ENCODE measurements at places on chromosomes 11 and 22.

DNA sequence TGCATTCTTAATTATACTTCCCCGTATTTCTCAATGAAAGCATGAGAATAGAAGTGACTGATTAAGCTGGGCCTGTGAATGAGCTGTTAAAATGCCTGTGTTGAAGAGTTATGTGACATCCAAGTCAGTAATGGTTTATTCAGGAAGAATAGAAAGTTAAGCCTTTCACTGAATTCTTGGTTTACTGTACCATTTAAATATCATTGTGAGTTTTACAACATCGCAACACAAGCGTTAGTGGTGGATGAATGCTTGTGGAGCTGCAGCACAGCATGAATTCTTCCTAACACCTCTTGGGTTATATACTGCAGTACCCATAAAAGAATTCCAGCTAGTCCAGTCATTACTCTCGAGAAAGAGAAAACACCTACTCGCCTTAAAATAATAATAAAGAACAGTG, 257.8 kb downstream of the JRKL start:
- no peak for DNase-seq

DNA sequence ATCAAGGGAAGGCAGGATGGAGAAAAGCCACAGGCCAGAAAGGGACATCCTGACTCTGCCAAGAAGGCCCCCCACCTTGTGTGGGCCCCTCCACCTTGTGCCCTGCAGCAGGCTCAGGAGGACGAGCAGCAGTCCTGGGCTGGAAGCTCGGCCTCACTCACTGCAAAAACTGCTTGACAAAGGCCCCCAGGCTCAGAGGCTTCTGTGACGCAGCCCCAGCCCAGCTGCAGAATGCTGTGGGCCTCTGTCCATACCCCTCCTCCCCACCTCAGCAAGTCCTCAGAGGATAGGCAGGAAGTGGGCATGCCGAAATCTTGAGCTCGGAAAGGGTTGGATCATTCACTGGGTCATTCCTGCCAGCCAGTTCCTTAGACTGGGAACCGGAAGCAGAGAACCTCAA, 61.9 kb downstream of the NRXN2 start:
- DNase-seq: peak; percentile 72

DNA sequence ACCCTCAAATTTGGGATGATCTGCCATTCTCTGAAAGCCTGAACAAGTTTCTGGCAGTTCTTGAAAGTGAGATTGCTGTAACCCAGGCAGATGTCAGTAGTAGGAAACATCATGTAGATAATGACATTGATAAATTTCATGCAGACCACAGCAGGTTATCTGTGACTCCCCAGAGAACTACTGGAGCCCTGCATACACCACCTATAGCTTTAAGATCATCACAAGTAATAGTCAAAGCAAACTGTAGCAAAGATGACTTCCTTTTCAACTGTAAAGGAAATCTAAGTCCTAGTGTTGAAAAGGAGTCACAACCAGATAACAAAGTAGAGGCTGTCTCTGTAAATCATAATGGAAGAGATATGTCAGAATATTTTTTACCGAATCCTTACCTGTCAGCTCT, 31.0 kb downstream of the DDIAS start:
- DNase-seq: no peak

GRCh38 chr11:35116762-35117640, 22.0 kb upstream of the CD44 start:
- DNase-seq: peak; percentile 81

DNA sequence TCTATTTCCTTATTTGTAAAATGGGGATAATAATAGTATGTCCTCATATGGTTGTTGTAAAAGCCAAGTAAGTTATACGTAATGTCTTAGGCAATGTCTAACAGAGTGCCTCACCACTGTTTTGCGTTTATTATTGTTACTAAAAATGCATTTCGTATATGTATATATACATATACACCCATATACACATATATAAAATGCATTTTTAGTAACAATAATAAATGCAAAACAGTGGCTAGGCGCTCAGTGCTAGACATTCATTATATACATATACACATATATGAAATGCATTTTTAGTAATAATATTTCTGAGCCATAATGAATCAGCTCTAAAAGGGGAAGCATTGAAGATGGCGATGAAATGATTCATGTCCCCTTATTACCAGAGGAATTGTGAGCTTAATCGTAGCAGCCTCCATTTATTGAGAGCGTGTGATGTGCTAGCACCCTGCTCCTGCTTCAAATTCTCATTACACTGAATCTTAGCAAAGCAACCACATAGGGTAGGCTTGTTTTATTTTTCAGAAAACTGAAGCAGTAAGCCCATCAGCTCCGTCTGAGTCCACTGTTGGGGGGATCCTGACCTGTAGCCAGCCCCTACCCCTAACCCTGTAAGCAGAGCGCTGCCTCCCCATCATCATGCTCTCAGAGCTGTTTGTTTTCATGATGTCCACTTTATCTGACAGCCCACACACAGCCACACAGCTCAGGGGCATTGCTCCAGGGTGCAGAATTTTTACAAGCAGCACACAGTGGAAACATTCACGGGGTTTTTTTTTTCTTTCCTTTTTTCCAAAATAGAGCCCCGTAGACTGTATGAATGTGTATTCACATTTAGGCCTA, 97.1 kb upstream of the NAV2 start:
- no peak for DNase-seq

DNA sequence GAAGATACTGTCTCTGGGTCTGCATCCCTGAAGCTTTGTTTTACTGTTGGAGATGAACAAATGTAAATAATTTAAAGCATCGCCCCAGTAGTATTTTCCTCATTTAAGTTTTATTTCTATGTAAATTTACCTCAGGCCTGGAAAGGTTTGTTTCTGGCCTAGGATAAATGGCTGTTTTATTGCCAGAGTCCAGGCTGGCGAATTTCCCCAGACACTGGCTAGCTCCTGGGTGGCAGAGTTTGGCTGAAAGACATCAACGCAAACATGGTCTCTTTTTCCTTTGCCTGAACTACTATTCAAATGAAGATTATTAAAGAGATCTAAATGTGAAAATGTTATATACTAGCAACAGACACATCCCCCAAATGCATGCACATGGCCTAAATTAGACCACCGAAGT, 136.7 kb upstream of the SESN3 start:
- no peak for DNase-seq

- no peak for DNase-seq
Measured at GRCh38 chr22:48889887-48890692, 937.6 kb downstream of the BRD1 start.

Measured in fibroblast of mammary gland (primary cell).